Stimulated activated memory B cell treated with anti-CD40 and anti-IgM and Interleukin-4, amounts not matched to agents 10 μg/mL and 1 μg/mL and 100 μg/mL, for 72 hours (primary cell): ENCODE measurements at places on chromosomes 3 and 15.

DNA sequence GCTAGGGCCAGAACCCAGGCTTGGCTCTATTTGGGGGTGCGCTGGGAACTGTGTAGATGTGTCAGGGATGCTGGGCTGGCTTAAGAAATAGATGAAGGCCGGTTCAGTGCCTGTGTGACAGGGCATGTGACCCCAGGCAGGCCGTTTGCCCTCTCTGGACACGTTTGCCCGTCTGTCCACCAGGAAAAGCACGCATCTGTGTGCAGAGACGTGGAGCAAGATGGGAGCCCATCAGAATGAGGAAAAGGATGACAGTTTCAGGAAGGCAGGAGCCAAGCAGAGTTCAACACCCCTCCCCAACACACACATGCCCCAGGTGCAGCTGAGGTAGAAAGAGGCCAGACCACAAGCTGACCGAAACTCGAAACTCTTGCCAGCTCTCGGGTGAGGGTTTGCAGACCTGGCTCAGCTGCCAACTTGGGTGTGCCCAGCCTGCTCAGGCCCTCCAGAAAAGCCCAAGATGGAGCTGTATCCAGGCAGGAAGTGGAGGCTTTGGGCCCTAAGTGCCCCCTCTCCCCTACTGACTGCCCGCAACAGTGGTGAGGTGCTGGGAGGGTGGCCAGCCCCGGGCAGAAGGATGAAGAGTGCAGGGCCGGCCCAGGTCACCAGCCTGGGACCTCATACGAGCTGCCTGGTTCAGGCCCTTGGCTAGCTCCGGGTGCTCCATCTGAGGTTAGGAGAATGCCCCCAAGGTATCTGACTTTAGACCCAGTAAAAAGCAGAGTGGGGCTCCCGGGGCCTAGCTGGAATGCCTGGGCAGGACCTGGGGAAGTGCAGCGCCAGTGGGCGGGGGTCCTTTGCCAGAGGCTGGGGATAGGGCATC lies 10.2 kb upstream of the MESP1 start:
- ATAC-seq, result peak; percentile 22

DNA sequence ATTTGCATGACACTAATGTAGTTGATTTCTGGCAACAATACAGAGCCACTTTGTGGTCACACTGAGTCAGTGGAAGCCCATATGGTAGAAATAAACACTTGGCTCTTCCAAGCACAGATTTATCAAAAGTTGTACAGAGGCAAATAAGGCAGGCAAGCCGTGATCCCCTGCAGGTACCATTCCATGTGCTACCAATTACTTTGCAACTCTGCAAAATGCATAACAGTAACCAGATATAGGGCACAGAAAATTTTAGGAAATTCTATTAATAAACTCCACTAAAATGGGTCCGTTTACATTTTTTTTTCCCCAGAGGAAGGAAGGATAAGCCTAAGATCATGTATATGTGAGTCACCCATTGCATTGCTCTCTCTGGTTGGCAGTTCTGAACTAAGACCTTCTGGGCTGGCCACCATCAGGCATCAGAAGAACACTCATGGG lies 103.1 kb upstream of the PTX3 start:
- no peak for ATAC-seq

DNA sequence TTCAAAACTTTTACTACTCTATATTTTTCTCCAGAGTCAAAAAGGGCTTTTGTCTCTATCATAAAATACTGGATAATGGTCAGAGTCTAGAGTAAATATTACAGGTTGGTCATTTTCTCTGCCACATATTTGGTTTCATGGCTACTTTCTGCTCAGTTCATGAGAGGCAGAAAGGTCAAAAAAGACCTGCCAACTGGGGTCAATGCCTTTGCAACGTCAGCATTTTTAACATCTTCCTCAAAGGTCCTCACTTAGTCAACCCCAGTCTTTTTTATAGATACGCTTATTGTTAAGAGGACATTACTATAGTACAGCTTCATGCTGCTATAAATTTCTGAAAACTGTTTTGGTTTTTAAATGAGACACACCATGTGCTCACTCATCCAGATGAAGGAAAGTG lies 312.1 kb upstream of the ARHGEF26 start:
- ATAC-seq, result no peak

DNA sequence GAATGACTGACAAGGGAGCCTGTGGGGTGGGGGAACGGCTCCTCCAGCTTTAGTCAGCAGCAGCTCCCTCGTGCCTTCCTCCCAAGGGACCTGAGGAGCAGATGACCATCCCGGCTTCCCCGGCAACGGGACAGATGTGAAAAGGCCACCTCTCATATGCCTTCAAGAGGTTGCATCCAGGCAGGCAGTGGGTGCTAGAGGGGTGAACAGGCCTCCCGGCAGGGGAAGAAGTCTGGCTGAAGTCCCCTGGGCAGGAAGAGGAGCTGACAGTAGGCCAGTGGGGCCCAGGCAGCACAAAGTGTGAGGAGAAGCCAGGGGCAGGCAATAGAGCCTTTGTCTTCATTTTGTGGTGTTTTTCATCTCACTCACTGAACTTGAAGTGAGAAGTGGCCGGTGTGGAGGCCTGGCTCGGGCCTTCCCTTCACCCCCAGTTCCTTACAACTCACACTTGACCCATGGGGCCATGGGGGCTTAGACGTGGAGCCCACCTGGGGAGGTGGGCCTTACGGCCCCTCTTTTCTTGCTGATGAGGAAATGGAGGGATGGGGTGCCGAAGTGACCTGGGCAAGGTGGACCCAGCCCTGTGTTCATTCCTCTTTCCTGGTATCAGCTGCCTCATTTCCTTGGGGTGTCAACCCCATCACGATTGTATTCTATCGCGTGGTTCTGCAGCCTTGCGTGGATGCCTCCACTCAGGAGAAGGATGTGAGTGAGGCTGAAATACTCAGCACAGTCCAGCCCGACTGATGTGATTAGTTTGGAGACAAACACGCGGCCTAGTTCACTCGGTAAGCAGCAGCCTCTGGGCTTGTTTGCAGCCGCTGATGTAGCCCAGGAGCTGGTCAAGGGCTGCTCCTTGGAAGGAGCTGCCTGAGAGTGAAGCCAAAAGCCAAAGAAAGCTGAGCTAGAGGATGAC lies 115.5 kb upstream of the ALDH1A3 start:
- ATAC-seq, result no peak

GRCh38 chr3:170992854-170993253 lies 33.7 kb downstream of the SLC2A2 start:
- no peak for ATAC-seq

- ATAC-seq, result no peak
These were observed 492 bp upstream of the HIGD1A start for GRCh38 chr3:42804831-42805132.

DNA sequence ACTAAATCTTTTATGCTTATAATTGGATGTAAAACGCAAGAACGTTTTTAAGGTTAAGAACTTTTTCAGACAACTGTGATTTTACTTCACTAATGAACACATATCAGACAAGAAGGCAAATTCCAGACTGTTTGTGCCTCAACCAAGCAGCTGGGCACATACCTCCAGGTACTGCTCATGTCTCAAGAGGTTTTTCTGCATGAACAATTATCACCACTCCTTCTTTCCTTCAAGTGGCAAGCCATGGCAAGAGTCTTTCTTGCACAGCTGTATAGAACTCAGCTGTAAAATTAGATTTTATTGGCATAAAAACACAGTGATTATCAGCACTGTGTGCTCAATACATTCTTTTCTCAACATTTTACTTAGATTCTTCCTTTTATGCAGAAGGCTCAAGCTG lies 64.3 kb downstream of the FNDC3B start:
- no peak for ATAC-seq

DNA sequence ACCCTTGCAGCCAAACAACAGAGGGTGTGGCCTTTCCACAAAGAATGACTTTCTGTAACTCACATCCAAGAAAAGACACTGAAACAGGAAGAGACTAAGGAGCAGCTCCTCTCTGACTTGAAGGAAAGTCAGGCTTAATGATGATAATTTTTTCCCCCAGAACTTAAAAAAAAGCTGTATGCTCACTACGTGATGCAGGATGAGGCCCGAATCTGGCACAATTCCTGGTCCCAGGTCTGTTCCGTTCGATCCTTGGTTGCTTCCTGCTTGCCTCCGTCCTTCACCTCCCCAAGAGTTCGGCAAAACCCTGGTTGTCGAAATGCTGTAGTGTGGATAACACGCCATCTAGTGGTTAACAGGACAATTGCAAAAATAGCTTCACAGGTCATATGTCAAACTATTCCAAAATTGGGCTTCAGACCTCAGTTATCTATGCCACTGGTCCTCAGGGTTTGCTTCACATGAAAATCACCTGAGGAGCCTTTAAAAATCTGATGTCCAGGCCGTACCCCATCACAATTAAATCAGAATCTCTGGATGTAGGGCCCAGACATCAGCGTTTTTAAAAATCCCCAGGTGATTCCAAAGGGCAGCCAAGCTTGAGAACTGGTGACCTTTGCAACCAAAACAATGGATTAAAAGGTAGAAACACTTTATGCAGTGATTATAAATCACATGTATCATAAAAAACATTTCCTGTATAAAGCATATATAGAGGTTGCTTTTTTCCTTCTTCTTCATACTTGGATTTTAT lies 28.1 kb upstream of the SYNM start:
- peak; percentile 71 for ATAC-seq

GRCh38 chr3:1987980-1988379 lies 110.7 kb upstream of the CNTN4 start:
- ATAC-seq, result no peak

DNA sequence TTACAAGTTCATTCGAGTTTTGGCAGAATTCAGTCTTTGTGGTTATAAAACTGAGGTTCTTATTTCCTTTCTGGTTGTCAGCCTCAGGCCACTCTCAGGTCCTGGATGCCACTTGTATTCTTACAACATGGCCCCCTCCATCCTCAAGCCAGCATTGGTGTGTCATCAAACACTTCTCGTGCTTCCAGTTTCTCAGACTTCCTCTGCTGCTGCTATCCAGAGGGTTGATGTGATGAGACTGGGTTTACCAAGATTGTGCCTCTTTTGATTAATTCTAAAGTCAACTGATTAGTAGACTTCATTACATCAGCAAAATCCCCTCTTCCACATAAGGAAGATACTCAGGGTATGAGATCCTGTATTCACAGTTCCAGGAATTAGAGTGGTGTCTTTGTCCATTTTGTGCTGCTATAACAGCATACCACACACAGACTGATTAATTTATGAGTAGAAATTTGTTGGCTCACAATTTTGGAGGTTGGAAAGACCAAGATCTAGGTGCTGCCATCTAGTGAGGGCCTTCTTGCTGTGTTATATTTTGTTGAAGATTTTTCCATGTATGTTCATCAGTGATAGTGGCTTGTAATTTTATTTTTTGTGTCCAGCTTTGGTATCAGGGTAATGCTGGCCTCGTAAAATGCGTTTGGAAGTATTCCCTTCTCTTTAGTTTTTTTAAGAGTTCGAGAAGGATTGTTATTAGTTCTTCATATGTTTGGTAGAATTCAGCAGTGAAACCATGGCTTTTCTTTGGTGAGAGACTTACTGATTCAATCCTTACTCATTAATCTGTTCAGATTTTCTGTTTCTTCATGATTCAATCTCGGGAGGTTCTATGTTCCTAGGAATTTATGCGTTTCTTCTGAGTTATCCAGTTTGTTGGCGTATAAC lies 11.1 kb downstream of the LRCH3 start:
- ATAC-seq, result peak; percentile 56

GRCh38 chr3:83765956-83766355 lies 1192.8 kb upstream of the CADM2 start:
- ATAC-seq, result no peak

GRCh38 chr3:3618623-3619022 lies 180.6 kb upstream of the LRRN1 start:
- no peak for ATAC-seq

DNA sequence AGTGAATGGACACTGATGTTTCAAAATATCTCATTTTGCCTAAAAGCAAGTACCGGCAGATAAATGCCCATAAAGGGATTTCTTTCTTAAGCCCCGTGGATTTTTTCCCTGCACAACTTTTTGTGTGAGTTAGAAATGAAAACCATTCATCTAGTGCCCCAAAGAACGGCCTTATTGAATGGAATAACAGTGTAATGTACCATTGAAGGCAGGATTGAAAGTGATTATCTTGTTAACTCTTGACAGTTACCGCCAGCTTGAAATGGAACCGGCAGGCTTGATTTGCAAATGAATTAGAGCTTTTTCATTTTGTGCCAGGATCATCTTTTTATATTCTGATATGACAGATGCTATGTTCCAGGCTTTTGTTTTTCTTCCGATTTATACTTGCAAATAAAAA lies 162.2 kb downstream of the RSRC1 start:
- no peak for ATAC-seq

GRCh38 chr3:7144697-7145308 lies 283.9 kb downstream of the GRM7 start:
- ATAC-seq, result no peak

DNA sequence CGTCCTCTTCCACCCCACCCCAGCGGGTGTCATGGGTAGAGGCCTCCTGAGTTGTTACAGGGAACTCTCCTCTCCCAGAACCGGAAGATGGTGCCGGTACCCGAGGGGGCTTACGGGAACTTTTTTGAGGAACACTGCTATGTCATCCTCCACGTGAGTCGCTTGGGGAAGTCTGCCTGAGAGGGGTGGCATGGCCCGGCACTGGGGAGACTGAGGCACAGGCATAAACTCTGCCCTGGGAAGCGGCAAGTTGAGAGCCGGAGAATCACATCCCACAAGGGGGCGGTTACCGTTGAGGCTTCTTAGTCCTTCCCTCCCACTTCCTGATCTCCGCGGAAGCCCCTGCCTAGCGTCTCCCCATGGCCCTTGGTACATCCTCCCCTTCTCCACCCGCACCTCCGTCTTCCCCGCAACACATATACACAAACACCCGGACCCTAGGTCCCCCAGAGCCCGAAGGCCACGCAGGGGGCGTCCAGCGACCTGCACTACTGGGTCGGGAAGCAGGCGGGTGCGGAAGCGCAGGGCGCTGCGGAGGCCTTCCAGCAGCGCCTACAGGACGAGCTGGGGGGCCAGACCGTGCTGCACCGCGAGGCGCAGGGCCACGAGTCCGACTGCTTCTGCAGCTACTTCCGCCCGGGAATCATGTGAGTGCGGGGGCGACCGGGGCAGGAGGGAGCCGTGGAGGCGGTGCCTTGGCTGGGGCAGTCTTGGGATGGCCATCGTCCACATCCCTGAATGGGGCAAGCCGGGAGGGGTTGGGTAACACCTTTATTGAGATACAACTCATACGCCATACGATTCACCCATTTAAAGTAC lies 3.4 kb downstream of the VILL start:
- ATAC-seq, result peak; percentile 76

- no peak for ATAC-seq
These were observed 162.4 kb upstream of the LRTM1 start for GRCh38 chr3:55090291-55090690.

DNA sequence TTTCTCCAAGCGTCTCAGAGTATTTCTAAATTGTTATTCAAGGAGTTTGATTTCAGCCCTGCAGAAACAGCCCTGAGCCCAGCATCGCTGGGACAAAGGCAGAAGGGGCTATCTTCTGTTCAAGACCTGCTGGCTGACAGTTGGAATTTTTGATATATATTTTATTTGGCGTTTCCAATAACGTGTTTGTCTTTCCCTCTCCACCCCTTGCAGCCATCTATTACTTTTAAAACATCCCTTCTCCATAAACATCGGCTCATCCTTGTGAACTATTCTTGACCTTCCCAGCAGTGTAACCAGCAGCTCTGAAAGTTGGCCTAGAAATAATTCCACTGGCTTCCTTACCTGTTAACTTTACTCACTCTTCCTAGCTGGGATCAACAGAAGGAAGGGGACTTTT lies 5.5 kb upstream of the MEIS2 start:
- ATAC-seq, result no peak

- peak; percentile 74 for ATAC-seq
These were observed 129.8 kb downstream of the SATB1 start for GRCh38 chr3:18295171-18295920.
